Fibroblast of skin of left biceps (primary cell): ENCODE measurements at places on chromosomes 6 and 20.

- DNase-seq: no peak
Measured at GRCh38 chr6:130306377-130306776, 59.4 kb upstream of the TMEM200A start.

DNA sequence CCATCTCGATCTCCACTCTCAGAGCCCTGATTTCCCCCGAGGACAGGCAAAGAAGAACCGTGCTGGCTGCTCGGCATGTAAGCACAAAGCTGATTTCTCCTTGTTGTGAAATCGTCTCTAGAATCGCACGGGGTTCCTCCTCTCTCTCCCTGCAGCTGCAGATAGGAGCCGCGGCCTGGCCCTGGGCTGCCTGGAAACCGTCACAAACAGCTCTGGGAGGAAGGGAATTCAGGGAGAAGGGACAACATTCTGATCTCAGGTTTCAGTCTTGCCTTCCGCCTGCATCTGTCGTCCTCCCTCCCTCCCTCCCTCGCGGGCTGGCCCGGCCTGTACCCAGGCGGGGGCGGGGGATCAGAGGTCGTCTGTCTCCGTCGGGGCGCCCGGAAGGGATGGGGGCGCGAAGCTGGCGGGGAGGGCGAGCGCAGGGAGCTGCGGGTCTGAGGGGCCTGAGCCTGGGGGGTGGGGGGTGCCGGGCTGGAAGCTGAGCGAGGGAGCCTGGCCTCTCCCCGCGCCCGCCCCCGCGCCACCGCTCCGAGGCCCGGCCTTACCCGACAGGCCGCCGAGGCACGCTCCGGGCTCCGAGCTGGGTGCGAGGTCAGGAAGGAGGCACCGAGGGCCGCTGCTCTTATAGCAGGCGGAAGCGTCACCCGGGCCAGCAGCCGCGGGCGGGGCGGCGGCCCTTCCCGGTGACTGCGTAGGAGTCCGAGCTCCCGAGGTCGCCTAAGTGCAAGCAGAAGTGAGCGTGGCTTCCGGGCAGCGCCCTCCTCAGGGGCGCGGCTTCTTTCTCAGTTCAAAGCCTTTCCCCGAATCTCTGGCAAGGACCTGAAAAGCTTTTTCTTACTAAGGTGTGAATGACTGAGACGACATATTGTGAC is at the start of gene SERPINB1:
SERPINB1 (minus strand) TSS at position 600 of the 875 bp plus-strand sequence. CDS start 1,277 bp downstream, outside the sequence.
- DNase-seq: peak; percentile 71

DNA sequence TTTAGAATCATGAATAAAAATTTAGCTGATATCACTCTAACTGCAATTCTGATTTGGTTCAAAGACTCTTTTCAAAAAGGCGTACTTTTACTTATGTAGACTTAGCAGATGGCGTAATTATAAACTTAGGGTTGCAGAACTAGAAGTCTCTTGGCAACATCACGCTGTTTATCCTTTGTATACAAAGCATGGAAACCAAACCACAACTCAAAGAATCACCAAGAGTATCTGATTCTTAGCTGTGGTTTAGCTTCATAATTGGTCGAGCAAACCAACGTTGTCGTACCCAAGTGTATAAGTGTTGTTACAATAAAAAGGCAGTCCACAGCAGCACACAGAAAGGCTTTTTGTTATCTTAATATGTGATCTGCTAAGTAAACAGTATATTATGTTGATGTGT is 18.2 kb downstream of the STMND1 start:
- DNase-seq: no peak

DNA sequence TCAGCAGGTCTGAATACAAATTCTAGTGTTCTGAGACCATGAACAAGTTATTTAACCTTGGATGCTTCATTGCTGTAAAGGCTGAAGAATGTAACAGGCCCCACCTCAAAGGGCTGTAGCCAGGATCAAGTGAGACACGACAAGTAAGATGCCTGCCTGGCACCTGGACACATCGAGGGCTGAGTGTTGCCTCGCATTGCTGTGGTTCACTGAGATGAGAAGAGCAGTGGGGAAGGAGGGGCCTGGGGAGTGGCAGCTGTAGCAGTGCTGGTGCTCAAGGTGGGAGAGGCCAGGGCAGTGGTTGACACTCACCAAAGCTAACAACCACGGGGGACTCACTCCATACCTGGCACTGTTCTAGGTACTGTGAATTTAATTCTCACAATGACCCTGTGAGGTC is 187.8 kb downstream of the KIF16B start:
- DNase-seq: no peak

- no peak for DNase-seq
Measured at GRCh38 chr20:50229156-50229607, 38.6 kb downstream of the CEBPB start.

DNA sequence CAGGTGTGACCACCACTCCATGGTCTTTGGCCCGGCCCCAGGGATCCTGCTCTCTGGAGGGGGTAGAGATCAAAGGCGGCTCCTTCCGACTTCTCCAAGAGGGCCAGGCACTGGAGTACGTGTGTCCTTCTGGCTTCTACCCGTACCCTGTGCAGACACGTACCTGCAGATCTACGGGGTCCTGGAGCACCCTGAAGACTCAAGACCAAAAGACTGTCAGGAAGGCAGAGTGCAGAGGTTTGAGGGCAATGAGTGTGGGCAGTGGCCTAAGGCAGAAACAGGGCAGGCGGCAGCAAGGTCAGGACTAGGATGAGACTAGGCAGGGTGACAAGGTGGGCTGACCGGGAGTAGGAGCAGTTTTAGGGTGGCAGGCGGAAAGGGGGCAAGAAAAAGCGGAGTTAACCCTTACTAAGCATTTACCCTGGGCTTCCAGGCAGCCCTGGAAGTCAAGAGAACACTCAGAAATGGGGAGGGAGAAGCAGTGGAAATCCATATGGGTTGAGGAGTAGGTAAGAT is 533 bp downstream of the CFB start:
- no peak for DNase-seq

GRCh38 chr6:82555801-82556200 is 192.2 kb downstream of the TPBG start:
- DNase-seq: no peak

- no peak for DNase-seq
Measured at GRCh38 chr6:16728513-16729182, 32.6 kb downstream of the ATXN1 start.

- no peak for DNase-seq
Measured at GRCh38 chr6:89351671-89352277, 748 bp downstream of the UBE2J1 start.

DNA sequence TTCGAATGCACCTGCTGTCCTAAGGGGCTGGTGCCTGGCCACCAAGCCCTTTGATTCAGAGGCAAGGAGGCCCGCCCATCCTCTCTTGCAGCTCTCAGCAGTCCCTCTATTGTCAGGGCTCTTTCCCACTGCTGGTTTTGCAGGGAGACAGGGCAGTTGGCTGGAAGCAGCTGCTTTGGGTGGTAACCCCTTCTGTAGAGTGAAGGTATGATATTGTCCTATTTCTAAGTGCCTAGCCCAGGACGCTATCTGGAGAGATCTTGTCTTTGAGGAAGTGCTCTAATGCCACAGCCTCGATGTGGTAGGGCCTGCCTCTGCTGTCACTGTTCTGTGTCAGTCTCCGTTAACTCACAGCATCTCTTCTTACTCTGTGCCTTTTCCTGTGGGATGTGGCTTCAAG is 5.6 kb downstream of the PLCG1 start:
- no peak for DNase-seq

GRCh38 chr6:124870611-124871459 is 91.4 kb upstream of the RNF217 start:
- no peak for DNase-seq

- DNase-seq: no peak
Measured at GRCh38 chr6:90229331-90230010, 67.2 kb downstream of the BACH2 start.

- no peak for DNase-seq
Measured at GRCh38 chr20:50636601-50637540, 54.5 kb downstream of the RIPOR3 start.

- no peak for DNase-seq
Measured at GRCh38 chr6:45727228-45727627, 288.4 kb downstream of the CLIC5 start.
